Caco-2 (cell line): ENCODE measurements at places on chromosomes 5 and 9. TPM values are rescaled to one million over a fixed set of nuclear protein-coding genes. Genes with fewer than 3 reads are reported as not detected.

DNA sequence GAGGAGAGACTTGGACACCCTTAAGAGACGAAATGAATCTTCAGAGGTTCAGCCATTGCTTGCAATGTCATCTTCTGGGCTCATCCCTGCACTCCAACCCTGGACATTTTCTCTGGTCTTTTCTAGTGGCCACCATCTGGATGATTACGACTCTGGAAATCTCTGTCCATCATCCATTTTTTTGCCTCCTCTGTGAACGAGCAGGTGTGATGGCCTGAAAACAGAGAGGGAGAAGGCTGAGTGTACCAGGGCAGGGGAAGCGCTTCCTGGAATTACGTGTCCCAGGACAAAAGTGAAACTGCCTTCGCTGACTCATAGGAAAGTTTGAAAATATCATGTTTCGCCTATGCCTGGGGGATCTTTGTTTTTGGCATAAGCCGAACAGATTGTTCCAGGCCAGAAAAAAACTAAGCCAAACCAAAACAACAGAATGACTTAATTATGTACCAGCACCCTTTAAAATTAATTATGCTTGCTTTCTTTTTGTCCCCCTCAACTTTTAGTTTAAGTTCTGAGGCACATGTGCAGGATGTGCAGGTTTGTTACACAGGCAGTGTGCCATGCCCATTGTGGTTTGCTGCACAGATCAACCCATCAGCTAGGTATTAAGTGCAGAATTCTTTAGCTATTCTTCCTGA, 31.9 kb downstream of the ANKRD33B start:
- no peak overlapping the region for H3K4me3 ChIP-seq
- H3K27ac ChIP-seq, result no peak overlapping the region
- no peak for DNase-seq
- H3K27me3 ChIP-seq, result no peaks in the 10 kb centered on the region
- no peaks in the 10 kb centered on the region for H3K36me3 ChIP-seq

GRCh38 chr9:81513059-81513458, 176.3 kb downstream of the TLE1 start:
- no peaks in the 10 kb centered on the region for H3K36me3 ChIP-seq
- H3K27ac ChIP-seq, result no peak overlapping the region
- no peaks in the 10 kb centered on the region for H3K27me3 ChIP-seq
- no peak for DNase-seq
- no peak overlapping the region for H3K4me3 ChIP-seq

- no peak overlapping the region for H3K4me3 ChIP-seq
- H3K27ac ChIP-seq, result no peak overlapping the region
- H3K4me1 ChIP-seq, result peaks cover 21% of the 10 kb centered on the region
- no peaks in the 10 kb centered on the region for H3K36me3 ChIP-seq
- no peak for DNase-seq
Measured at GRCh38 chr9:94903961-94904421, 177.5 kb downstream of the AOPEP start.

- H3K27ac ChIP-seq, result no peak overlapping the region
- H3K4me1 ChIP-seq, result peaks cover 13% of the 10 kb centered on the region
- H3K4me3 ChIP-seq, result no peak overlapping the region
Measured at GRCh38 chr5:147898875-147899401, 7.4 kb downstream of the C5orf46 start.

DNA sequence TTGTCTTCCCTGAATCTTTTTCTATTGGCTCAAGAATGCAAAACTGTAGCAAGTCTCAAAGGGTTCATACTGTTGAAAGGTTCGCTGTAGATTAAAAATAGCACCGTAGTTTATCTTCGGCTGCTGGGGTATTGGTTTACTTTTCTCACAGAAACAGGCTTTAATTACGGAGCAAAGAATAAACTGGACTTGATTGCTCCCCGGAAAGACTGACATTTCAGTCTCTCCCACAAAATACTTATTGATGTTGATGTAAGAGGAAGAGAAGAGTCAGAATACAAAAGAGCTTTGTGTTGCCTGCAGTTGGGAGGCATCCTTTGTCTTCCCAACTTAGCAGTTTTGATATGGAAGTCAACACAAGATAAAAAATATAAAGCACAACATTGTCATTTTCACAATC, 183.9 kb upstream of the DMAC1 start:
- H3K36me3 ChIP-seq, result no peaks in the 10 kb centered on the region
- H3K4me3 ChIP-seq, result no peak overlapping the region
- no peaks in the 10 kb centered on the region for H3K27me3 ChIP-seq
- peak overlapping the region; percentile 88 for H3K27ac ChIP-seq

GRCh38 chr9:34783951-34784487, 74.1 kb upstream of the CCL21 start:
- DNase-seq, result no peak
- H3K4me3 ChIP-seq, result no peak overlapping the region
- no peaks in the 10 kb centered on the region; the same call in none of the 2 replicates for H3K27me3 ChIP-seq
- no peaks in the 10 kb centered on the region for H3K4me1 ChIP-seq

DNA sequence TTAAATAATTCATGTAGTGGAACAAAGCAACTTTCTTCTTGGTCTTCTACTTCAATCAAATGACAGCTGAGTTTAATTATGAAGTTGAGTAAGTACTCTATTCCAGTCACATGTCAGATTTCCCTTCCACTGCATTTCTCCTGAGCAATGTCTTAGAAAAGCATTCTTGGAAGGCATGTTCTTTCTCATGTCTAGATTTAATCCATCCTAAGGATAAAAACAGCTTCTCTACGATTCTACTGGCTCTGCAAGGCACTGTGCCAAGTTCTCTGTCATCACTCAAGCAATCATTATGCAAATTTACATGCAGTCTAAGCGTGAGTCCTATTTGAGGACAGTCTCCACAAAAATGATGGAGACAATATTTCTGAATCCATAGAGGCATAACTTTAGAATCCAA, 142.4 kb downstream of the YIPF5 start:
- H3K4me1 ChIP-seq, result no peaks in the 10 kb centered on the region
- no peak for DNase-seq
- H3K4me3 ChIP-seq, result no peak overlapping the region
- no peak overlapping the region for H3K27ac ChIP-seq
- H3K36me3 ChIP-seq, result no peaks in the 10 kb centered on the region

DNA sequence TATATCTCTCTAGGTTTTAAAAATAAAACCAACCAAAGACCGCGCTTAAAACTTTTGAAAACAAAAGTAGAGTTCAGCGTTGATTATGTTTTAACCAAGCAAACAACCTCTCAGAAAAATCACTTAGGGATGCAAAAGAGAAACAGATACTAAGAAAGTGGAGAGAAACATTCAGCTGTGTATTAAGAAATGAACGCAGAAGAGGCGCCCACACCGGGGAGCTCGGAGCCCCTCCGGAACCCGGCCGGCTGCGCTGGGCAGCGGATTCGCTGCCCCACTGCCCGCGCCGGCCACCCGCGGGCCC, 1.4 kb downstream of the PITX1 start:
- peaks cover 3% of the 10 kb centered on the region for H3K36me3 ChIP-seq
- H3K4me3 ChIP-seq, result peak overlapping the region; percentile 83
- H3K27ac ChIP-seq, result peak overlapping the region; percentile 91
- H3K27me3 ChIP-seq, result no peaks in the 10 kb centered on the region
- peaks cover 21% of the 10 kb centered on the region for H3K4me1 ChIP-seq

- H3K27ac ChIP-seq, result no peak overlapping the region
- H3K4me1 ChIP-seq, result no peaks in the 10 kb centered on the region
- H3K27me3 ChIP-seq, result no peaks in the 10 kb centered on the region
- DNase-seq, result no peak
- H3K4me3 ChIP-seq, result no peak overlapping the region
Measured at GRCh38 chr9:23934291-23934906, 108.4 kb upstream of the ELAVL2 start.

- H3K27ac ChIP-seq, result no peak overlapping the region
- H3K27me3 ChIP-seq, result no peaks in the 10 kb centered on the region
Measured at GRCh38 chr9:71740199-71740598, 28.1 kb downstream of the CEMIP2 start.

GRCh38 chr9:37963936-37964739, 60.2 kb upstream of the SLC25A51 start:
- peaks cover 59% of the 10 kb centered on the region for H3K4me1 ChIP-seq
- H3K36me3 ChIP-seq, result no peaks in the 10 kb centered on the region; the same call in 1 of the 2 replicates
- H3K4me3 ChIP-seq, result no peak overlapping the region
- peak; percentile 71 for DNase-seq
- H3K27me3 ChIP-seq, result no peaks in the 10 kb centered on the region
- peak overlapping the region; percentile 90 for H3K27ac ChIP-seq

DNA sequence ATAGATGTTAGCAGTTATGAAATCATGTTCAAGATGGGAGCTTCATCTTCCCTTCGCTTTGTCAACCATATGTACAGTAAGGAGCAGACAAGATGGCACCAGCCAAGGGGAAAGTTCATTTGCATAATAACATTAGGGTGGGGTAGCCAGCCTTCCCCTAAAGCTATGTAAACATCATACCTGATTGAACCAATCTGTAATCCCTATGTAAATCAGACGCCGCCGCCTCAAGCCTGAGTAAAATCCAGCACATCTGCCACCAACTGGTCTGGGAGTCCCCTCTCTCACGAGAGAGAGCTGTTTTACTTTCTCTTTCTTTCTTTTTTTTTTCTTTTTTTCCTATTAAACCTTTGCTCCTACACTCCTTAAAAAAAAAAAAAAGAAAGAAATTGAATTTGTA, 30.8 kb upstream of the REEP2 start:
- no peak overlapping the region for H3K4me3 ChIP-seq
- no peak overlapping the region for H3K27ac ChIP-seq
- no peaks in the 10 kb centered on the region for H3K4me1 ChIP-seq
- no peaks in the 10 kb centered on the region for H3K27me3 ChIP-seq
- H3K36me3 ChIP-seq, result peaks cover 2% of the 10 kb centered on the region; the same call in 1 of the 2 replicates

- no peaks in the 10 kb centered on the region for H3K27me3 ChIP-seq
- H3K4me3 ChIP-seq, result no peak overlapping the region
- no peak for DNase-seq
- H3K27ac ChIP-seq, result no peak overlapping the region
- H3K36me3 ChIP-seq, result no peaks in the 10 kb centered on the region
Measured at GRCh38 chr5:115888027-115888426, 46.3 kb downstream of the AP3S1 start.

DNA sequence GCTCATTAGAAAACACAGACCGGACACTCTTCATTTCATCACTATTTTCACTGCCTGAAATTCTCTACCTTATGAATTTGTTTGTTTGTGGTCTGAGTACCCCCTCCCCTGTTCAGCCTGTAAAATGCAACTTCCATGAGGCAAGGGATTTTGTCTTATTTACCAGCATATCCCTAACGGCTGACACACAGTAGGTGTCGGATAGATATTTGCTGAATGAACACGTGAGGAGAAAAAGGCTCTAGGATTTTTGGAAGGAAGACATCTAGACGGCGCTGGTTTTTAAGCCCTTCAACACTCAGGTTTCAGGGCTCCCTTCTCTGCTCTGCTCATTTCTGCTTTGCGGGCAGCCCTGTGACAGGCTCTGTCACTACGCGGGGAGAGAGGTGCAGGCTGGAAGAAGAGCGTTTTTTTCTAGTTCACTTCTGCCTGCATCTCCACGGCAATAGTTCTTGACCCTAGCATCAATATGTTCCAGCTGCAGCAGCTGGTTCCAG, 41.0 kb downstream of the KCNMB1 start:
- no peaks in the 10 kb centered on the region for H3K36me3 ChIP-seq
- no peaks in the 10 kb centered on the region for H3K4me1 ChIP-seq
- H3K27ac ChIP-seq, result no peak overlapping the region
- H3K27me3 ChIP-seq, result no peaks in the 10 kb centered on the region; the same call in 1 of the 2 replicates
- no peak for DNase-seq

DNA sequence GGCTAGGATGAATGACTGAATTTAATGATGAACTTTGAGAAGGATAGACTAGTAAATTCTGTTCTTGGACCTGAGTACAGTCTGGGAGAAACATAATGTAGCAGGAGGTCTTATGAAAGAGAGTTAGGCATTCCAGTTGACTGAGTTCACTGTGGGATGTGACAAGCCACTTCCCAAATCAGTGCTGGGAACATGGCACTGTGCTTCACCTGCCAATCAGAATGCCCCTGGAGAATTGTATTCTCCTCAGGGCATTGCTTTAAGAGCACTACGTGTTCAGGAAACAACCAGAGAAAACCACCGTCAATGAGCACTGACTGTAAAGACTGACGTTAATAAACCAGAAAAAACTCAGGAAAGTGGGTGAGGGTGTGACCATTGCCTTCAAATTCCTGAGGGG, 1.2 kb downstream of the CCDC107 start:
- no peaks in the 10 kb centered on the region for H3K27me3 ChIP-seq
- peak overlapping the region; percentile 95 for H3K4me3 ChIP-seq
- no peaks in the 10 kb centered on the region for H3K36me3 ChIP-seq
- peak overlapping the region; percentile 82 for H3K27ac ChIP-seq
- no peak for DNase-seq
- H3K4me1 ChIP-seq, result peaks cover 12% of the 10 kb centered on the region

DNA sequence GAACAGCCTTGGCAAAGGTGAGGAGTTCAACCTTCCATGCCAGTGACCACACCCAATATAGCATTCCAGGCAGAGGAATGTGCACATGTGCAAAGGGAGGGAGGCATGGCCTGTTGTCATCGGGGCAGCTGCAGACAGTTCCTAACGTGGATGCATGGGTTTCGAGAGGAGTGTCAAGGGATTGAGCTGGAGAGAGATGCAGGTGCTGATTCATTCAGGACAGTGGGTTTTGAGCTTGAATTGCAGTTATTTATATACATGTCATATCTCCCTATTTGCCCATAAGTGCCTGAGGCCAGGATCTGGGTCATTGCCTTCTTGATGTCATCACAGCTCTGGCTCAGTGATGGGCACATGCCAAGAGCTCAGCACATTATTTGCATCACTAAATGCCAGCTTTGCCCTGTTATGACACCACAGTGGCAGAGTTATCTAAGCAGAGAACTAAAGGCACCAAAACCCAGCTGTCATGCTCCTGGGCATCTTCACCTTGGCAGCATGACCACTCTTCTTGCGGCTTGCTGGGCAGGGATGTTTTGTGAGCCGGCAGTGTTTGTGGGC, 278.0 kb downstream of the NTRK2 start:
- no peak for DNase-seq
- no peak overlapping the region for H3K4me3 ChIP-seq
- no peaks in the 10 kb centered on the region for H3K4me1 ChIP-seq
- no peaks in the 10 kb centered on the region for H3K27me3 ChIP-seq
- H3K36me3 ChIP-seq, result no peaks in the 10 kb centered on the region

GRCh38 chr5:3010953-3011763, 259.7 kb upstream of the IRX2 start:
- H3K4me3 ChIP-seq, result no peak overlapping the region
- H3K4me1 ChIP-seq, result no peaks in the 10 kb centered on the region
- no peaks in the 10 kb centered on the region for H3K27me3 ChIP-seq

DNA sequence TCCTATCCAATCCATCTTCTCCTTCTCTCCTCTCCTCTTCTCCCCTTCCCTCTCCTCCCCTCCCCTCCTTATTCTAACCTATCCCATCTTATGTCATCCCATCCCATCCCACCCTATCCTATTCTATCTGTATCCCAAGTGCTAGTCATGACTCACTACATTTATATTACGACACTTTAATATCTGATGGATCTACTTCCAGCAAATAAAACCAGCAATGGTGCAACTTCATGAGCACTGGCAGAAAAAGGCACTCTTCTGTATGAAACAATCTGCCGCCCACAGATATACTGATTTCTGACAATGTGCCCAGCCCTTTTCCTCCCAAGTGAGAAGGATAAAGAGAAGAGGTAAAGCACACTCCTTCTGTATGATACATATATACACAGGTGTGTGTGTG, 86.6 kb upstream of the ANKH start:
- H3K4me1 ChIP-seq, result no peaks in the 10 kb centered on the region
- no peaks in the 10 kb centered on the region for H3K36me3 ChIP-seq
- no peak for DNase-seq
- no peaks in the 10 kb centered on the region for H3K27me3 ChIP-seq

SPATA31C1 gene
- total RNA-seq, result not detected in 2 replicates

PAEP gene
- total RNA-seq, result not detected in 2 replicates

EQTN gene
- not detected in 2 replicates for total RNA-seq

SVEP1 gene
- 2.4 and 2.9 TPM in 2 replicates for total RNA-seq

C9orf153 gene
- total RNA-seq, result 0.21 TPM in 1 of 2 replicates, not detected in the other

SPATA31A6 gene
- not detected in 2 replicates for total RNA-seq

ANKRD31 gene
- 0.66 and 0.79 TPM in 2 replicates for total RNA-seq
